Osteoblast (primary cell): ENCODE measurements at places on chromosomes 16 and 17. TPM values are rescaled to one million over a fixed set of nuclear protein-coding genes. Genes with fewer than 3 reads are reported as not detected.
A peak's percentile ranks its signal among the peaks of the same experiment; 100 is the strongest.

DNA sequence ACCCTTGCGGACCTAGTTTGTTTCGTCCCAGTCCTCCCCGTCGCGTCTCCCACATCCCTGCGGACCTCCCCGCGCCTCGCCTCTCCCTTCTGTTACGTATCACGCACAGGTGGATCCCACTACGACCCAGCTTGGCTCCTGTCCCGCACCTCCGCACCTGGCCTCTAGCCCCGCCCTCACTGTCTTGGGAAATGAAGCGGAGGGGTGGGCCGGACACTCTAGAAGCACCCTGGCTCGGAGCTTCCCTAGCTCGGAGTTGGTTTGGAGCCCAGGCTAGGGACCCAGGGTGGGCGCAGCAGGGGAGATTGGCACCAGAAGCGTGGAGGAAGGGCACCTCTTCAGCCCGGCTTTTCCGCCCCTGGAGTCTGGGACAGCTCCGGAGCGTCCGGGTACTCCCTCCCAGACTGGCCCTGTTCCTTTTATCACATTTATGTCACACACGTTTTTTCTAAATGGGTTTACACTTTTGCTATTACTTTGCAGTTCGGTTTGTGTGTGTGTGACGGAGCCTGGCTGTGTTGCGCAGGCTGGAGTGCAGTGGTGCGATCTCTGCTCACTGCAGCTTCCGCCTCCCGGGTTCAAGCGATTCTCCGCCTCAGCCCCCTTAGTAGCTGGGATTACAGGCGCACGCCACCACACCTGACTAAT lies 1.4 kb upstream of the CEMP1 start:
- H3K27me3 ChIP-seq: no peaks in the 10 kb centered on the region
- peak; percentile 81 for DNase-seq
- H3K4me1 ChIP-seq: peaks cover 16% of the 10 kb centered on the region
- peak overlapping the region; percentile 87 for H3K4me3 ChIP-seq
- peak overlapping the region; percentile 42 for H3K27ac ChIP-seq
- peaks cover 18% of the 10 kb centered on the region for H3K36me3 ChIP-seq

DNA sequence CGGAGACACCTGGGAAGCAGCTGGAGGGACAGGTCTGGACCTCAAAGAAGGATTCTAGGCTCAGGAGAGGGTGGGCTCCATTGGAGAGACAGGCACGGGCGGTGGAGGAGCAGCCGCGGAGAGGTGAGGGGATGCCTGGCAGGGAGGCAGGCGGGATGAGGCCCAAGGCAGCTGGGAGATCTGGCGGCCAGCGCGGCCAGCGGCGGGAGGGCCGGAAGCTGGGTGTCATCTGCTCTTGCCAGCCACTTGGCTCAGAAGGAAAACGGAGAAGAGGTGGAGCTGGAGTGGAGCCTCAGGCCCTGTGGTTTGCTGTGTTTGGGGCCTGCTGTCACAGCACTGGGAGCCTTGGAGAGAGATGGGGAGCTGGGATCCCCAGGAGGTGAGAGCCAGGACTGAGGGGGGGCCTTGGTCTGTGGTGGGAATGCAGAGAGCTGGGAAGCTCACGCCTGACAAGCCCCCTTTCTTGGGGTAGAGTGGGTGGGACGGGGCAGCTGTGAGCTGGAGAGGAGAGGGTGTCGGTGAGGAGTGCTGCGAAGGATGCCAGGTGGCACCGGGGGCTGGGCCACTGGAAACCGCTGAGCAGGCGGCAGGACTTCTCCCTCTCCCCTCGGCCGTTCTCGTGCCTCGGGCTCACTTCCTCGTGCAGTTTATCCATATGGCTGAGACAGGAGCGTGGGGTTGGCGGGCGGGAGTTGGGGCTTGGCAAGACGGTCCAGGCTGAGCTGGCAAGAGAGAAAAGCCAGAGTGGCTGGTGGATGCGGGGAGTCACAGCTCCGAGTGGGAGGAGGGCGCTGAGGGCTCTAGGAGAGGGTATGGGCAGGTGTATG lies 8.0 kb downstream of the TBC1D24 start:
- DNase-seq: peak; percentile 99
- peak overlapping the region; percentile 66 for H3K4me3 ChIP-seq
- H3K4me1 ChIP-seq: peaks cover 14% of the 10 kb centered on the region
- no peaks in the 10 kb centered on the region for H3K36me3 ChIP-seq
- H3K27me3 ChIP-seq: no peaks in the 10 kb centered on the region

DNA sequence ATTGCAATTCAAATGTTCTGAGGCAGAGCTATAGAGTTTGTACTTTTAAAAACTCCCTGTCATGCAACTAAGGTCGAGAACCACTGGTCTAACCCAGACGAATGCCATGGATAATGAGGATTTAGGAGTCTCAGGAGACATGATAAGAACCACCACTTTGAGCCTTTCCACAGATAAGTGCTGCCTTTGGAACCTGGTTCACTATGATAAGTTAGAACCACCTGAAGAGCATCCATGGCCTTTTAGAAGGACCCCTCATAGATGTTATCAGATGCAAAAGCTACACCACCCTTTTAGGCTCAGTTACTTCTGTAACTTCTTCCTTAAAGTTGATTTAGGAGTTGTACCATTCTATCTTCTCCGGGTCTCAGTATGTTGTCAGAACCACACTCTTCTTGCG lies 350.6 kb upstream of the CCL2 start:
- no peak overlapping the region for H3K4me3 ChIP-seq
- H3K4me1 ChIP-seq: no peaks in the 10 kb centered on the region
- no peaks in the 10 kb centered on the region for H3K27me3 ChIP-seq

GRCh38 chr17:16197276-16197675 lies 18.1 kb downstream of the NCOR1 start:
- no peaks in the 10 kb centered on the region for H3K27me3 ChIP-seq
- no peak overlapping the region for H3K4me3 ChIP-seq
- H3K27ac ChIP-seq: no peak overlapping the region
- DNase-seq: no peak

GRCh38 chr17:31053071-31053470 lies 41.7 kb upstream of the NF1 start:
- peak overlapping the region; percentile 81 for H3K27ac ChIP-seq
- no peak overlapping the region for H3K4me3 ChIP-seq
- peaks cover 15% of the 10 kb centered on the region for H3K4me1 ChIP-seq

Gene HSPB9
- not detected in 2 replicates for total RNA-seq

Gene ST6GALNAC1
- 0.72 TPM in 1 of 2 replicates, not detected in the other for total RNA-seq
